ENCODE measurements at places on chromosomes 5 and 9. TPM values are rescaled to one million over a fixed set of nuclear protein-coding genes. Genes with fewer than 3 reads are reported as not detected.
A peak's percentile ranks its signal among the peaks of the same experiment; 100 is the strongest.

The ABITRAM gene
- 12.6 TPM for total RNA-seq

The CDC25C gene
- not detected for total RNA-seq

The MAMDC4 gene
- total RNA-seq = 4.1 TPM

The GFI1B gene
- 0.11 TPM for total RNA-seq

The PPP1R2B gene
- 0.16 TPM for total RNA-seq

DNA sequence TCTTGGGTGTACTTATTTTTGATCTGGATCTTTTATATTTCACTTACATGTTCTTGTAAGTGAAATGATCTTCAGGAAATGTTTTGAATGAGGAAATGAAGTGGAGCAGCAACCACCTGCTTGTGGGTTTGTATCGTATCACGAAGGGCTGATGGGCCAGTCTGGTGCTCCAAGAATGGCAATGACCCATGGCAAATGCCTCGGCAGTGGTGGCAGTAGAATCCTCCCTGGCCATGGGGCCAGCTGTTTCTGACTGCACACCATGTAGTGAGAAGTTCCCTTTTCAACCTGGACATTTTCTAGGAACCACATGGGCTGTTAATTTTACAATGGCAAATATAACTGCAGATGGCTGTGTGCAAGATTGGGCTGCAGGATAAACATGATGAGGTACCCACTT, 29.9 kb downstream of the MAT2B start:
- DNase-seq = no peak

DNA sequence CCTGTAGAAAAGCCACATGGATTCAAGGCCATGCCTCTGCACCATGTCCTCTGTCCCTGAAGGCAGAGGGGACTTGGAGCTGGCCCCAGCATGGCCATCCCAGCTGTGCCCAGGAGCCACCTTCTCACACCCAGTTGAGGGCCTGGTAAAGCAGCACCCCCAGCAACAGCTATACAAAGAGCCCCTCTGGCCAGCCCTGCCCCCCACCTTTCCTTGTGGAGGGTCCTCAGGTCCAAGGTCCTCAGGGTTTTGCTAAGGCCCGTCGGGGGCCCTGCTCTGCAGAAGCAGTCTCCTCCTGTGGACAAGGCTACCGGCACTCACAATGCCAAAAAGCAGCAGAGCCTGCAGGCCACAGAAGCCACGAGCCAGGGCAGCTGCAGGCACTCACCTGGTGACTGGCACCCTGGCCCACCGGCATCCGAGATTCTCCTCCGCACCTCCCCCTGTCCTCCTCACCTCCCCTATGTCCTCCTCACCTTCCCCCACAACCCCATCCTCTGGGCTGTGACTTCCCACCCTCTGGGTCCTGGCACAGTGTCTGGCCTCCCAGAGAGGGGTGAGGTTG, 39.9 kb upstream of the LPCAT1 start:
- no peak for DNase-seq

DNA sequence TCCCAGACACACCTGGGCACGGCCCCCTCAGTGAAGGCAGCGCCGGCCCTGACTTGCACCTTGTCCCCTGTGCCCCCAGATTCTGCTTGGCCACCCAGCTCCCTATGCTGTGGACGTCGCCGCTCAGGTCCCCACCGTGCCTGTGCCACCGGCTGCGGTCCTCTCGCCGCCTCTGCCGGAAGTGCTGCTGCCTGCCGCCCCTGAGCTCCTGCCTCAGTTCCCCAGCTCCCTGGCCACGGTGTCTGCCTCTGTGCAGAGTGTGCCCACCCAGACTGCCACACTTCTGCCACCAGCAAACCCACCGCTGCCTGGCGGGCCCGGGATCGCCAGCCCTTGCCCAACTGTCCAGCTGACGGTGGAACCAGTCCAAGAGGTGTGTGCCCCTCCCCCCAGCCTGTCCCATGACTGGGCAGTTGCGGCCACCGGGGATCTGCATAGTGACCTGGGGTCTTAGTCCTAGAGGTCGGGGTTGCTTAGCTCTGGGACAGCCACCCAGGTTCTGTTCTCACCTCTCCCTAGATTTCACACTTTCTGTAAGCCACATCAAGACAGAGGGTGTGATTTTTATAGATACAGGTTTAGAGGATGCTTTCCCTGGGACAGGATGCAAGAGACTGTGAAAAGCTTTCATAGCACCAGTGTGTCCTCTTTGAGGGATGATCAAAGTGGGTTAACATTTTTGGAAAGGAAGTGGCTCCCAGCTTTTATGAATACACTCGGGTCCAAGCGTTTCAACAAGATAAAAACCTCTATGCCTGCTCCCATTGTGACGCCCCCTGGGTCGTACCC, 78.0 kb downstream of the WNK2 start:
- DNase-seq = no peak

GRCh38 chr5:161373345-161373707, 173.2 kb downstream of the GABRB2 start:
- no peak for DNase-seq

DNA sequence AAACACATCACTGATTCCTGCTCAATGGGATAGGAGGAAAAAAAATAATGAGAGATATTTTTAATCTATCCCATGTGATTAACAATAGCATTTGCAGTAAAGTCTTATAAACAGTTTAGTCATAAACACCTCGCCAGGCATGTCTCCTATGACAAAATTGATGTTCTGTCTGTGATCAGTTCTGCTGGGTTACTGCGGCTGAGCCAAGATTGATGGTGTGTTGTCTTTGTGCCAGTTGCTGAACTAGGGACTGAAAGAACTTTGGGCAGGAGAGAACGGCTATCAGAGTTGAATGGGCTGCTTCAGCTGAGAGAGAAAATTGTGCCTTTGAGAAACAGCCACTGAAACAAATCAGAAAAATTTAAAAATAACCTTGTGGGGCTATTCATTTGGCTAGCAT, 37.3 kb upstream of the MAMDC2 start:
- no peak for DNase-seq

GRCh38 chr9:12797037-12797436, 22.2 kb downstream of the LURAP1L start:
- no peak for DNase-seq

GRCh38 chr9:70533492-70533891, 119.0 kb upstream of the KLF9 start:
- DNase-seq = no peak

GRCh38 chr5:73440262-73440661, 8.3 kb downstream of the FOXD1 start:
- DNase-seq = no peak

DNA sequence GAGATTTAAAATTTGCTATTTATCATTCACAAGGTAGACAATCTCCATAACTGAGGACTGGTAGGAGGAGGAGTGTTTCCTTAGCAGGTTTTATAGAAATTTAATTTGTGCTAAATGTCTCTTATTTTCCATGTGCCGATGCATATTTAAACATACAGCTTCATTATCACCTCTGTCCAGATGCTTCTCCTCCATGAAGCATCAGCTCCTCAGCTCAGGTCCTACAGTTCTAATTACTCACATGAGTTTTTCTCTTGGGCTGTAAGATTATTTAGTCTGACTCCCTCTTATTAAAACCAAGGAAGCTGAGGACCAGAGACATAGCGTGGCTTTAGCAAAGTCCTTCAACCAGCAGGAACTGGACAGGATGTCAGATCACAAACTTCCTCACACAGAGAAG, 300.2 kb upstream of the PANK3 start:
- no peak for DNase-seq

- no peak for DNase-seq
Measured at GRCh38 chr9:92432350-92432749, 8.1 kb upstream of the OMD start.

- DNase-seq = no peak
Measured at GRCh38 chr5:41629897-41630296, 119.5 kb upstream of the PLCXD3 start.

- DNase-seq = no peak
Measured at GRCh38 chr5:82956600-82956999, 120.6 kb downstream of the TMEM167A start.

DNA sequence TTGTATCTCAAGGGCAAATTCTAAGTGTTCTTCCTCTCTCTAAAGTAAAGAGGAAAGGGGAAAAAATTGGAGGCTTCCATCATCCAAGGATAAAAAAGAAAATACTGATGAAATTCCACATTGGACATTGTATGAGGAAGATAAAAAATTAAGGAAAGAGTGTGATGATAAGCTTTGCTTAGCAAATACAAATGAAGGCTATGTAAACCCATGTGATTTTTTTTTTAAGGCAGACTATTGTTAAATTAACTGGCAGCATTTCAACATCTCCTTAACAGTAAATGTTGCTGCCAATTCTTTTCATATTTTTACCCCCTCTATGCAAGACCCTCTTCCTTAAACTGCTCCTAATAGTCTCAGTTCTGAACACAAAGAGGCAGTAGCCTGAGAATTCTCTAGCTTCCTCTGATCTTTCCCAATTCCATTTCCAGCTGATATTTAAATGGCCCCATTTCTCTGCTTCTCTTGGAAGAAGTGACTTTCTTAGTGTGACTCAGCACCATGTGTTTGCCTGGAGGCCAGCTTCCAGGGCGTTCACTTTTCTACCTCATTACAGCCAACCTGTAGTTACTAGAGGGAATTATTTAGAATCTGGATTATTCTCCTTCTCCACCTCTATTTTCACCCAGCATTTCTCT, 159.7 kb downstream of the TLE1 start:
- DNase-seq = peak; percentile 12

GRCh38 chr9:113613815-113614413, 150.4 kb downstream of the RGS3 start:
- no peak for DNase-seq

DNA sequence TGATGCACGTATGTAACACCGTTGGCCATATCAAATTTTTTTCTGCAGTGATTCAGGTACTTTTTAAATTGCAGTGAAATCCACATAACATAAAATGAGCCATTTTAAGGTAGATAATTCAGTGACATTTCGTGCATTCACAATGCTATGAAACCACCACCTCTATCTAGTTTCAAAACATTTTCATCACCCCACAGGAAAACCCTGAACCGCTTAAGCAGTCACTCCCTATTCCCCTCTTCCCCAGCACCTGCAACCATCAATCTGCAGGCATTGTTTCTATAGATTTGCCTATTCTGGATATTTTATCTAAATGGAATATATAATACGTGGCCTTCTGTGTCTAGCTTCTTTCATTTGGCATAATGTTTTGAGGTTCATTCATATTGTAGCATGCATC, 79.2 kb downstream of the BOD1 start:
- DNase-seq = no peak

DNA sequence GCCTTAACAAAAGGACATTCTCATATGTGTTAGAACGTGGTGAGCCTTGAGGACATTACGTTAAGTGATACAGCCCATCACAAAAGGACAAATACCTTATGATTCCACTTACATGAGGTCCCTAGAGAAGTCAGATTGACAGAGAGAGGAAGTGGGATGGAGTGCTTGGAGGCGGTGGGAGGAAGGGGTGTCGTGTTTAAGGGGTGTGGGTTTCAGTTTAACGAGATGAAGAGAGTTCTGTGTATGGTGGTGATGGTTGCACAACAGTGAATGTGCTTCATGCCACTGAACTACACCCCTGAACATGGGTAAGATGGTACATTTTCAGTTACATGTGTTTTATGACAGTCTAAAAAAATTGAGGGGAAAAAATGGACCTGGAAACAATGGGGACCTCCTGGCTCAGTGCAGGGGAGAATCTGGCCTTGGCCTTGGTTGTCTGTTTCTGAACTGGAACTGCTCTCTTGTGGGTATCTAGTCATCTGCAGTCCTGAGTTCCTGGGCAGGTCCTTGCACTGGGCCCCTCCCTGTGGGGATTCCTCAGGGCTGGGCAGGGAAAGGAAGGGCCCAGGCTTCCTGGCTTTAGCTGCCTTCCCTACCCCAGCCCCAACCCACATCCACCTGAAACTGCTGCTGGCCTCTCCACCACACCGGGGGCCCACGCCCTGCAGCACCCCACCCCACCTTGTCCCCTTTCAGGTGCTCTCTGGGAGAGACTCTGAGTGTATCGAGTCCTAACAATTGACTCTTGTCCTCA, 17.8 kb downstream of the LRRC8A start:
- DNase-seq = no peak

GRCh38 chr5:1732238-1732941, 67.2 kb downstream of the MRPL36 start:
- DNase-seq = peak; percentile 1

DNA sequence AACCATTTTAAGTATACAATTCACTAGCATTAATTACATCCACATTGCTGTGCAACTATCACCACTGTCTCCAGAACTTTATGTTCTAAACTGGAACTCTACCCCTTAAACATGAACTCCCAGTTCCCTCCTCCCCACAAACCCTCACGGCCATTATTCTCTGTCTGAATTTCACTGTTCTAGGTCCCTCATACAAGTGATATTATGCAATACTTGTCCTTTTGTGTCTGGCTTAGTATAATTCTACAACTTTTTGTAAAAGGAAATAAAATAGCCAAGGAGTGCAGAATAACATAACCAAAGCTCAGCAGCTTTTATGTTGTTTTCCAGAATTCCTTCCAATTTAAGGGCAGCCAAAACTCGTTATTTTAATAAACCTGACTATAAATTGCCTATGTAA, 53.2 kb downstream of the NAA35 start:
- DNase-seq = no peak

DNA sequence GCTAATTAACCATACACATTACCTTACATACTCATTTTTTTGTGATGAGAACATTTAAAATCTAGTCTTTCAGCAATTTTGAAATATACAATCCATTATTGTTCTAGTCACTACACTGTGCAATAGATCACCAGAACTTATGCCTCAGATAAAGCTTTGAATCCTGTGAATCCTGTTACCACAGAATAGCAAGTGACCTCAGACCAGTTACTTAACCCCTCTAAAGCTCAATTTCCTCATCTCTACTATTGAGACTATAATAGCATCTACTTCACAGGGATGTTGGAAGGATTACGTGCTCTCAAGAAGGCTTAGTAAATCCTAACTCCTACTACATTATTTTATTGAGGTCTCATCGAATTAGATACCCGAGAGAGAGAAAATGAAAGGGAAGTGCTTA, 60.2 kb upstream of the PIP5K1B start:
- no peak for DNase-seq

GRCh38 chr5:53962306-53962705, 348.1 kb downstream of the ARL15 start:
- DNase-seq = no peak

GRCh38 chr9:130701059-130702022, 7.8 kb downstream of the EXOSC2 start:
- DNase-seq = peak; percentile 85

DNA sequence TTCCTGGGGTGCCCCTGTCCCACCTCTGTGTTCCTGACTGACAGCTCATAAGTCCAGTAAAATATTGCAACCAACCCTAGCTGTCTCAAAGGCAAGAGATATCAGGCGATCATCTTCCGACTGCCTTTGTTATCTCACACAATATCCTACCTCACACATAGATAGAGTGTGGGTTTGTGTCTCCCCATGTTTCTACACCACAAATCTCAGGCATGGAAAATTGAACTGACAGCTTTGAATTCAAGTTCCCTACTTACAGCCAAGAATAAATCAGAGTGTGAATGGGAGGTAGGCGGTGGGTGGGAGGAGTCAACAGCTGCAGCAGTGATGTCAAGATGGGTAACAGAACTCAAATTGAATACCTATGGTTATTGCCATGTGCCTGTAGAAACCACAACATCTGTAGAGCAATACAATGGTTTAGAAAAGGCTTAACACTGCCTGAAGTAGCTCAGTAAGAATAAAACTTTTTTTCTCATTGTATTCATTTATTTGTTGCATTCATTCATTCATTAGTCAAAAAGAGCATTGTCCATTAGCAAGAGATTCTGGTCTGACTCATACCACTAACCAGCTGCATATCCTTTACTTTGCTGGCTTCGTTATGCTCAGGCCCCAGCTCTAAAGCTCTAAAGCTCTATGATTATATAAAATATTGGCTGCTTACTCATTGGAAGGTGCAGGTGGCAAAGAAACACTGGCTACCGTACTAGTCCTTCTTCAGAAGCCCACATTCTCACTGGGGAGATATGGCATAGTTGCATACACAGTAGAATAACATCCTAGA, 108.2 kb upstream of the DMAC1 start:
- DNase-seq = no peak

Measured in heart right ventricle (tissue), 16 donors.